ENCODE measurements at places on chromosomes 7 and 10.
A peak's percentile ranks its signal among the peaks of the same experiment; 100 is the strongest.

DNA sequence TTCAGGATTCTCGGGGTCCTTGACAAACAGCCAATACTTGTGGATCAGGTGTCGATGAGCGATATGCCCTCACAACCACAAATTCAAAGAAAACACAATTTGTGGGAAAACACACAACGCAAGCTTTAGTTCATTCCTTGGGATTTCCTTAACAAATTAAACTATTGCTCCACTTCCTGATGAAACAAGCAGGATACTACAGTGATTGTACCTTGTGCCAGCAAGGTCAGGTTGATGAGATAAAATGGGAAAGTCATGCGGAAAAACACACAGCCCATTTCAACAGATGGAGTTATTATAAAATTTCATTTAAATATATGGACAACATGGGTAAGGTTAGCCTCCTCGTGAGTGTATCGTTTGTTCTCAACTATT lies 8.8 kb upstream of the RHOBTB1 start:
- DNase-seq: no peak

GRCh38 chr7:149794661-149795060 lies 21.3 kb upstream of the ZNF467 start:
- DNase-seq: no peak

- DNase-seq: peak; percentile 50
These were observed 80.6 kb downstream of the PRKAG2 start for GRCh38 chr7:151796091-151796870.

GRCh38 chr10:108241166-108241565 lies 1076.7 kb upstream of the SORCS1 start:
- DNase-seq: no peak

- peak; percentile 75 for DNase-seq
These were observed 652 bp upstream of the VPS26A start for GRCh38 chr10:69123306-69123746.

- DNase-seq: no peak
These were observed 56.0 kb upstream of the MACROH2A2 start for GRCh38 chr10:69996611-69997010.

DNA sequence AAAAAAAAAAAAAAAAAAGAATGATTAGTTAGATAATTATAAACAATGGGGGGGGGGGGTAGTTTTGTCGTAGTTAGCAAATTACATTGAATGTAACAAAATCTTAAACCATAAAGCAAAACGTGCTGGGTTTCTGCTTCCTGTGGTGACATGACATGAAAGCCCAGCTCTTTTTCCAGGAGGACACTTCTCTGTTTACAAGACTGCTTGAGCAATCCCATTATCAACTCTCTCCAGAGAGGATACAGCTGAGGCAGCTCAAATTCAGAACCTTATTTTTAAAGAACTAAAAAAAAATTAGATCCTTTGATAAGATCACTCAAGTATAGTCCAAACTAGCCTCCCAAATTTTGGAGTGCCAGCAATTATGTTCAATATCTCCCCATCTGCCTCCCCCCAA lies 58.6 kb downstream of the ADRB1 start:
- no peak for DNase-seq

- no peak for DNase-seq
These were observed 193.9 kb downstream of the NXPH1 start for GRCh38 chr7:8627325-8627724.

GRCh38 chr10:48589266-48589665 lies 15.6 kb downstream of the ARHGAP22 start:
- peak; percentile 86 for DNase-seq
